ENCODE measurements at places on chromosomes 2 and 18.

GRCh38 chr18:35590935-35591334 lies 9.4 kb downstream of the GALNT1 start:
- no peak for DNase-seq

- no peak for DNase-seq
Measured at GRCh38 chr2:21103274-21103891, 20.4 kb upstream of the TDRD15 start.

- DNase-seq = no peak
Measured at GRCh38 chr18:3468833-3469232, 18.9 kb downstream of the TGIF1 start.

GRCh38 chr2:240906911-240907590 lies 915 bp downstream of the CROCC2 start:
- no peak for DNase-seq

DNA sequence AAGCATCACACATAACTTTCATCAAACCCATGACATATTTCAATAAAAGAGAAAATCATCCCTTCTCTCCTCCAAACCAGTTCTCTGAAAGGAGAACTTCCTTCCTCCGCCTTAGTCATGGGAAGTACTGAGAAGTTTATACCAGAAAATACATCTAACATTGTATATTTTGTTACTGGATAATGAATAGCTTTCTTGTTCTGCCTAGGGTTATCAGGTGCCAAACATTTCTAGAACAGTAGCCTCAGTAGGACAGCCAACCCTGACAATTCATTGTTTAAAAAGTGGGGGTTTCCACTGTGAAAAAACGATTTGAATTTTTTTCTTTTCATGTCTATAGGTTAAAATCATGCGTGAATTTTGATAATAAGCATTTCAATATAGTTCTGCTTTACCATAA lies 16.0 kb upstream of the DAW1 start:
- DNase-seq = no peak

GRCh38 chr18:37701967-37702366 lies 136.4 kb upstream of the CELF4 start:
- no peak for DNase-seq

GRCh38 chr2:156687715-156688114 lies 251.5 kb downstream of the GPD2 start:
- DNase-seq = peak; percentile 43

GRCh38 chr2:221573430-221574230 lies 1.5 kb upstream of the EPHA4 start:
- DNase-seq = peak; percentile 78

DNA sequence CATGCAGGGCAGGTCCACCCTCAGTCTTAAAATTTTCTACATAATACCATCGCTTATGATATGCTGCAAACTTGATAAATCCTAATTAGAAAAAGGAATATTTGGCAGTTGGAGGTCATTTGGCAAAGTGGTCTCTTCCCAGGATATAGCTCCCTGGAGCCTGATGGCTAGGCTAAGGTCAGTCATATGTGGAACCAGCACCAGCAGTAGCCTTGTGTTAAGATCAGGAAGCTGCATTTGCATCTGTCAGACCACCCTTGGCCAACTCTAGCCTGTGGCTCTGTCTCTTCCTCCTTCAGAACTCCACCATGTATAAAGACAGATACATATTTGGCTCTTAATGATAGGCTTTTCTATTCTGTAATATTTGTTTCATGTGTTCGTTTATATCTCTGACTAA lies 5.4 kb upstream of the HK2 start:
- no peak for DNase-seq

- no peak for DNase-seq
Measured at GRCh38 chr2:175903384-175903936, 98.6 kb downstream of the LNPK start.

- peak; percentile 82 for DNase-seq
Measured at GRCh38 chr2:226984750-226985582, 149.1 kb downstream of the RHBDD1 start.

- no peak for DNase-seq
Measured at GRCh38 chr2:67379048-67379447, 18.1 kb upstream of the ETAA1 start.

- no peak for DNase-seq
Measured at GRCh38 chr2:207228402-207228801, 62.7 kb upstream of the KLF7 start.

DNA sequence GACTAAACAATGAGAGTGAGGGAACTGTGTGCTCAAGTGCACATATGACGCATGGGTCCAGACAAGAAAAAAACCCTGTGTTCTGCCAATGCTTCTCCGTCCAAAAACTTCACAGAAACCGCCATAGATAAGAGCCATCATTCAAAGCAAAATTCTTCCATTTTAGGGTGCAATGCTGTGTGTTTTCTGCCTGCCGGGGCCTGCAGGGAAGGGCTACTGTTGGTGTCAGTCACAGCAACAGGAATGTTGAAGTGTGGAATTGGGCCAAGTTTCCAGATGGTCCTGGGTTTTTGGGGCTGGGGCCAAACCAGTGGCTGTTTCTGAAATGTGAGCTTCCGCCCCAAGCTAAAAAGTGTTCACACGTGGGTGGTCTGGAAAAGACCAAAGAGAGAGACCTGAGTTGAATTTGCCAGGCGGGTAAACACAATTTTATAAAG lies 677 bp upstream of the MC2R start:
- no peak for DNase-seq

GRCh38 chr2:158637357-158637756 lies 157.8 kb upstream of the DAPL1 start:
- DNase-seq = peak; percentile 63

DNA sequence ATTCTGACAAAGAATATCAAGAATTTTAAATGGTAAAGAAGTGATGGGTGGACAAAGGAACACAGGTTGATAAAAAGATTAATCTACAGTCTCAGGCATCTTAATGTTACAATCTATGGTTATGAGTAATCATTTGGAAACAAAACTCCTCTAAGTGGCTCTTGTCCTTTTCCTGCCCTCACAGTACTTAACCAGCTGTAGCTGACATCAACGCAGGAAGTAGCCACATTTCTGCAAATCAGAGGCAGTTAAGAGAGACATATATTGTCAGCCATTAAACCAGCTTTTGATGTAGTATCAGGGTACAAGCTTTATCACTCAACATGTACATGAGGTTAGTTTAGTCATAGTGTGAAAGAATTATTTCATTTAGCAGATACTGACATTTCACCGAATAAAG lies 244.6 kb downstream of the NR4A2 start:
- DNase-seq = peak; percentile 9

DNA sequence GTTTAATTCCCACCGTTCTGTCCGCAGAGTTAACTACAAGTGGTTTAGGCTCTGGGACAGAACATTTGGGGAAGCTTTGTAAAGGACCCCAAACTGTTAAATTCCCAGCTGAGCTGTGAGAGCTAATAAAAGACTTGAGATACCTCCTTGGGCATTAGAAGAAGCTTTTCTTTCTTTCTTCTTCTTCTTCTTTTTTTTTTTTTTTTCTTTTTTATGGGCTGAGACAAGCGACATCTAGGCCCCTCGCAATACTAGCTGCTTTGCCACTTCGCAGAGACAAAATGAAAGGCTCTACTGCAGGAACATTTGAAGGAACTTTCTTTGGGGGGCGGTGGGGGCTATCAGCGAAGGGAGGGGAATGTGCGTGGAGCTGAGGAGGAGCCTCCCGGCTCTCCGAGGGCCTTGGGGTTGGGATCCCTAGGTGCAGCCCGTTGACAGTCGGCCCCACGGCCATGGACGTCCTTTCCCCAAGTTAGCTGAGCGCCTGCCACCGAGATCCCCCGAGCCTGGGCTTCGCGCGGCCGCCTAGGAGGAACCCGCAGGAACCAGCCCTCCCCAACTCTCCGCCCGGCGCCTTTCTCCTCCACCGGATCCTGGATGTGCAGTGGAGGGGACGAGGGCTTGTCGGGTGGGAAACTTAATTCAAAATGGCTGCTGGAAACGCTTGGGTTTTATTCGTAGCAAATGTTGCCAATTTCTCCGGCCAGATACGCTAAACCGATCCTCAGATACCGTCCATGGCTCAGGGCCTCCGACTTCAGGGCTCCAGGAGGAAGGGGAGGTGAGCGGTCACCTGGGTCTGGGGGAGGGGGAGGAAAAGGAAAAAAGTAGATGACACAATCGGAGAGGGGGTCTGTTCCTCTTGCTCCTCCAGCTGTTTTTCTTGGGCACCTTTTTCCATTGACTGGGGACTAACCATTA lies 4.2 kb downstream of the MEIS1 start:
- no peak for DNase-seq

DNA sequence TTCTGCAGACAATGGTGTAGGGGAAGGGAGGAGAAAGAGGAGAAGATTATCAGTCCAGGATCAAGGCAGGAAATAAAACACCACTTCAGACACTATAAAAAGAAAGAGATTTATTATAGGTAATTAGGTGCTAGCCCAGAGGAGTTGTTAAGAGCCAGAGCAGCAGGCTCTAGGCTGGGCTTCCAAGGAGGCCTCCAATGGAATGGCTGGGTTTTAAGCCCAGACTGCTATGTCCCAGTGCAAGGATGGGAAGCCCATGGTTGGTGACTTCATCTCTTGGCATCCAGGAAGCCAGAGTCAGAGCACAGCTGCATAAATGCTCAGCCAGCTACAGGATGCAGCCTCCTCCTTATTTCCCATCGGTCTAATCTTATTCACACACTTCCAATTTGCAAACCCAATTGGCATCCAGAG lies 95.6 kb downstream of the LAMA3 start:
- DNase-seq = peak; percentile 91

GRCh38 chr2:216606551-216607276 lies 26.5 kb upstream of the IGFBP2 start:
- DNase-seq = no peak

DNA sequence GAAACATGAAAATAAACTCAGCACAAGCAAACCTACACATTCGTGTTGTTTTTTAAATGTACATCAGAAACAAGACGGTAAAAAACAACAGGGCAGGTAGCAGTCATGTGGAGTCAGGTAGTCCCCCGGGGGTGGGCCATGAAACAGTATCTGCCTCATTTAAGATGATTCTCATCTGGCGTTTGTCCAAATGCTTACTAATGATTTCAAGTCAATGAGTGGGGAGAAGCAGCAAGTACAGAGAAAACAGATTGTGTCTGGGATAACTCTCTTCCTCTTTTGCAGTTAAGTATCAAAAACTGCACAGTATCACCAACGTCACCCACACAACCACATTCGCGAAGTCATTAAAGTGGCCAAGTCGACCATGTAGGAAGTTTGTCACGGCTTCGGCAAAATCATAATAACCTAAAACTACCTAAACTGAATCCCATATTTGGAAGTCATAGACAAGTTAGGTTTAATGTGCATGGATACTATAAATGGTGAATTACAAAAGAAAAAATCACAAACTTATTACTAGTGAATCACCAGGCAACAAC lies 1.3 kb downstream of the LAPTM4A start:
- peak; percentile 79 for DNase-seq

DNA sequence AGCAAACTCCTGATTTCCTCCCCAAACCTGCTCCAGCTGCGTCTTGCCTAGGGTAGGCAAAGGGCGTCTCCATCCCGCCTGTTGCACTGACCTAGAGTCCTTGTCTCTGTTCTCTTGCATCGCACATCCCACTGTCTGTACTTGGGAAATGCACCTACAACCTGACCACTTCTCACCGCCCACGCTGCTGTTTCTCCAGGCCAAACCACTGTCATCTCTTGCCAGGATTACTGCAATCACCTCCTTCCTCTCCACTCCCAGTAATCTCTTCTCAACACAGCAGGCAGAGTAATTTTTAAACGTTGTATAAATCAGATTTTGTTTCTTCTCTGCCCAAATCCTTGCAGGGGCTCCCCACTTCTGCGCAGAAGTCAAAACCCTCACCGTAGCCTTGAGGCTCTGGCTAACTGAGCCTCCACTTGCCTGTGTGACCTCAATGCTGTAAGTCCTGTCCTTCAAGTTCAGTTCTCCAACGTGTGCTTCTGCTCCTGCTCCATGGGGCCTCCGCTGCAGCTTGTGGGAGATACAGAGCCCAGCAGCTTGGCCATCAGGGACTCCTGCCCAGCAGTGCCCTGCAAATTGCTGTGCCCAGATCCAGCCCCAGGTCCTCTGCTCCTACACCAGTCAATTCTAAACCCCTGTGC lies 27.7 kb upstream of the SEMA4C start:
- DNase-seq = peak; percentile 52

- DNase-seq = no peak
Measured at GRCh38 chr2:238598802-238599530, 172.2 kb downstream of the ASB1 start.

DNA sequence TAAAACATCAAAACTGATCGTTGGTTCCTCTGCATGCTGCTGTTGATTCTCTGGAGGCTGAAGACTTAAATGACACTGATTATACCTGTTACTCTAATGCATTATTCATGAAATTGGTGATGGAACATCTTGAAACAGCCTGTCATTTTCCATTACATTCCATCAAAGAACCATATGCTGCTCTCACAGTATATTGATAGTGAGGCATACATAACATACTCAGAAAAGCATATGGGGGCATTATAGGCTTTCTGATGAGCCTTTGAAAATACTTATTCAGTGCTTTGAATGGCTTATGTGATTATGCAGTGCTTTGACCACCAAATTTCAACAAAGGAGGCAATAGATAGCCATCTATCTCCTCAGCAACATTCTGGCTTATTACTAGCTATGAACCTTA lies 392.1 kb downstream of the CDH19 start:
- DNase-seq = no peak

DNA sequence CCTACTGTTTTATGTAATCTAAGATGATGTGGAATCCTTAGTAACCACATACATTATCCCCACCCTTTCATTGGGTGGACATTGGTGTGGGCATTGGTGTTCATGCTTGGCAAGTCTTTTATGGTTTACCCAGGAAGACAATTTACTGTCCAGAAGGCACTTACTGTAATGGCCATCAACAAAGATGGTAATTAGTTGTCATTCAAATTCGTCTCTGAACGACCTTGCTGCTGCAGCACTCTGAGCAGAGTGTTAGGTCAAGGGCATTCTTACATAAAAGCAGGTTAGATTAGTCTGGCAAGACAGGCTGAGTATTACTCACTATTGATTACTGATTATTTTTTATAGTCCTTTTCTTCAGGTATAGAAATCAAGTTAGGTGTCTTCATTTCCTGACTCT lies 447.9 kb downstream of the XIRP2 start:
- DNase-seq = no peak

DNA sequence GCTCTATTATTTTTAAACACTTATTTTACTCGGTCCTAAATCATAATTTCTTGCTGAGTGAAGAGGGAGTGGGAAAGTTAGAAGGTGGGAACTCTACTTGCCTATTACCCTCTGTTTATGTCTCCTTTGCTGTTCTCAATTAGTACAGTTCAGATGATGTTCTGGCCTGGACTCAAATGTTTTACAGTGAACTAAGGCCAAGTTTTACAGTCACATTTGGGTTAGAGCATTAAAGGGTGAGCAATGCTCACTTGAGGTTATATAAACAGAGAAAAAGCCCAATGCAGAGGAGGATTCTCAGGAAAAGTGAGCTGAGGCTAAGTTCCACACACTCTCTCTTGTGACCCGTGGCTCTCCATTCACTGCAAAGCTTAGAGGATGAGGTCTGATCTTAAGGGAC lies 52.4 kb downstream of the ITSN2 start:
- peak; percentile 16 for DNase-seq

Data from iris pigment epithelial cell (primary cell).